ENCODE measurements at places on chromosomes 4 and X.
A peak's percentile ranks its signal among the peaks of the same experiment; 100 is the strongest.

DNA sequence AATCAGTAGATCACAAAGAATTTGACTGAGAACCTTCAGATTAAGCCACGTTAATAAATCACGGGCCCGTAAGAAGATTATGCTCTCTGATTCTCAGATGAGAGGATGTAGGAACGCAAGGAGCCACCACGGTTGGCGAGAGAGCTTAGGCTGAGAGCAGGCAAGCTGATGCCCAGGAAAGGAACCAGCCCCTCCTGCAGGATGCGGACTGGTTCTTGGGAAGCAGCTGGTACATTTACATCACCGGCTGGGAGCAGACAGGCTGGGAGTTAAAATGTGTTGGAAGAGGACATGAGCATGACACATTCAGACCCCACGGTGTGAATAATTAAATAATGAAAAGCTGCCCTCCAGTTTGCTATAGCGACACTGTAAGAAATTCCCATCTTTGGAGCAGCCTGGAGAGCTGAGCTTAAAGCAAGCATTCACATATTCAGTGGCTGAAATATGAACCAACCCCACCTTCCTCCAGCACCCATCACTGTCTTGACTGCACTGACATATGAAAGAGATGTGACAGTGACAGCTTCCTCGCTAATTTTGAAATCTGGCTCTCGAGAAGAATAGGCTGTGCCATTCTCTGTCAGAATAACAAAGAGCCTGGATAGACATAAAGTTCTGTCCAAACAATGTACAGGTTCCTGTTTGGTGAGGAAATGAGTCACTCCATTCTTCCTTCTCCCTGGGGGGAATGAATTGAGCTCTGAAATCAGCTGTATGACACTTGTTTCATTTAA, 33.1 kb downstream of the LNX1 start:
- peak; percentile 39 for DNase-seq

- DNase-seq, result peak; percentile 11
These were observed 269.6 kb downstream of the GBA3 start for GRCh38 chr4:22962295-22962694.

DNA sequence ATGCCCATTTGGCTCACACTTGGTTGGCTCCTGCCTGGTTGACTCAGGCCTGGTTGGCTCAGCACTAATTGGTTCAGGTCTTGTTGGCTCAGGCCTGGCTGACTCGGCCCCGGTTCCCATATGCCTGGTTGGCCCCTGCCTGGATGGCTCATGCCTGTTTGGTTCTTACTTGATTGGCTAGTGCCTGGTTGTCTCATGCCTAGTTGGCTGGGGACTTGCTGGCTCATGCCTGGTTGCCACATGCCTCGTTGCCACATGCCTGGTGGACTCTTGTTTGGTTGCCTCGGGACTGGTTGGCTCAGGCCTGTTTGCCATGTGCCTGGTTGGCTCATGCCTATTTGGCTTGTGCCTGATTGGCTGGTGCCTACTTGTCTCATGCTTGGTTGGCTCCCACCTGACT, 103.7 kb downstream of the APOOL start:
- no peak for DNase-seq

DNA sequence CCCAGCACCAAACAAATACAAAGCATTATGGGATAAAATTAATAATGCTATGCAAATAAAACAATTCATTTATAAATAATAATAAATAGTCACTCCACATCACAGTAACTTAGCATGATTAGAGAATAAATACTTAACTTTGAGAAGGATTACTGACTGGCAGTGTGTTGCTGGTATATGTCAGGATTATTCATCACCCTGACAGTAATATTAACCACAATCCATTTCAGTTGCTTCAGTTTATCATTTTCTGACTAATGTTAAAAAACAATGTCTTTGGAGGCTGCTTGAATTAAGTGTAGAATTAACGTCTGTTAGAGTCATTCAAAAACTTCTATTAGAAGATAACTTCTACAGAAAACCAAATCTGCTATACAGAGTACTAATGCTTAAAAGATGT, 124.1 kb upstream of the MAB21L2 start:
- DNase-seq, result no peak

DNA sequence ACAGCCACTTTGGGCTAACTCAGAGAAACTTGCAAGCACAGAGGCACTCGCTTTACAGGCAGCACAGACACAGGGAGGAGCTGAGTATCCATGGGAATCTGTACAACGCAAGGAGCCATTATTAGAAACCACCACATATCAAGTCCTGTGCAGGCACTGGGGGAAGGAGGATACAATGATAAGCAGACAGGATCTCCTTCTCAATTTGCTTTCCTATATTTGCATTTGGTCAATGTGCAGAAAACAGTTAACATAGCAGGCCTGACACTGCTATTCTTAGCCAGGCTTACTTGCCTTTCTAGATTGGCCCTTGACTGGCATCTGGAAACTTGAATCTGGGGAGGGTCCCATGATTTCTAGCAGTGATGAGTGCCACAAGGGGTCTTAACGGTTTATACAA, 65.8 kb downstream of the TEC start:
- DNase-seq, result no peak

DNA sequence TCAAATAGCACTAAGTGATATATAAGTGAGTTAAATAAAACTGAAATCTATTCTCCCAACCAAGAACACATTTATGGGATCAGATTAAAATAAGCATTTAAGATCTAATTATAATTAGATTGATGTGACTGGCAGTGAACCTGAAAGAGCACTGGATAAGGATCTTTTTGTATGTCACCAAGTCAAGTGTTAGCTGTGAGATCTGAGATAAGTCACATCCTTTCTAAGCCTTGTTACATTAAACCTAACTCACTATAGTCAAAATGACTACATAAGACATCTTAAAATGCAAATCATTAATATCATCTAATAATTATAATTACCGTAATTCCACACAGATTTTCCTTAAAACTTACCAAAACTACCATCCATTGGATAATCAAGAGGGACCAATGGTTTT, 1.6 kb downstream of the CCNA2 start:
- DNase-seq, result no peak

DNA sequence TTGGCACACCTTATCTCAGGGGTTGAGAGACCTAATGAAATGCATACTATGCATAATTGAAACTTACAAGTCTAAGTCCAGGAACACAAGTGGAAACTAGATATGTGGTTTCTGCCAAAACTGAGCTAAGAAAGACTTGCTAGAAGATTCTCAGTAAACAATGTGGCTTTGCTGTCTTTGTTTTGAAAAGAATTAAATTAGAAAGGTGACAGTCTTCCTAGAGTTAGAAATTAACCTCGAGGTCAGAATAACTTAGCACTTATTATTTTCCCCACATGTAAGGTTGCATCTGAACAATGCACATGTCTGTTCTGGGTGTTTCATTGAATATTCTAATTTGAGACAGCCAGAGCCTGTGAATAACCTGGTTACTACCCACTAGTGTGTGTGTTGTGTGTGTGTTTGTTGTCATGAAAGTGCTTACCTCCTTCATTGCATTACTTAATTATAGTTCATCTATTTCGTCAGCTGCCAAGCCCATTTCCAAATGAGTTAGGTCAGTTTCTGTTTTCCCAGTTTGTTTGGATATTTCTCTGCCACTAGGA, 1.5 kb downstream of the EREG start:
- DNase-seq, result no peak

GRCh38 chr4:110945600-110945999, 322.7 kb upstream of the PITX2 start:
- no peak for DNase-seq

- peak; percentile 93 for DNase-seq
These were observed 105.8 kb upstream of the EGFL6 start for GRCh38 chrX:13463608-13464007.

DNA sequence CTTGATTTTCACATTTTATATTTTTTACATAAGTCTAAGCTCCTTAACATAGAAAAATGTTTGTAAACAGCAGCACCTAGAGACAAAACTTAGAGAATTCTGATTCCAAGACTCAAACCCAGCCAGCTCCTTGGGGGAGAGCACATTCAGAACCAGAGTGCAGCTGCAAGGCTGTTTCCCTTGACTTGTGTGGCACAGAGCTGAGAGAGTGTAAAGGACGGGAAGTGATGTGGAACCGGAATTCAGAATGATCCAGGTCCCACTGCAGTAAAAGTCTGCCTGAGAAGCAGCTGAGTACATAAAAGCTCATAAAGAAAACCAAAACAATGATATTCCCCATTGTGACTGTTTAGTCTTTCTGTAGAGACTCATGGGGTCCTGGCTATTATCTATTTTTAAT, 713.8 kb downstream of the RAB28 start:
- DNase-seq, result no peak

GRCh38 chrX:103817502-103817901, 14.6 kb downstream of the RAB9B start:
- DNase-seq, result peak; percentile 56

- no peak for DNase-seq
These were observed 2.3 kb upstream of the XPNPEP2 start for GRCh38 chrX:129736491-129736890.

DNA sequence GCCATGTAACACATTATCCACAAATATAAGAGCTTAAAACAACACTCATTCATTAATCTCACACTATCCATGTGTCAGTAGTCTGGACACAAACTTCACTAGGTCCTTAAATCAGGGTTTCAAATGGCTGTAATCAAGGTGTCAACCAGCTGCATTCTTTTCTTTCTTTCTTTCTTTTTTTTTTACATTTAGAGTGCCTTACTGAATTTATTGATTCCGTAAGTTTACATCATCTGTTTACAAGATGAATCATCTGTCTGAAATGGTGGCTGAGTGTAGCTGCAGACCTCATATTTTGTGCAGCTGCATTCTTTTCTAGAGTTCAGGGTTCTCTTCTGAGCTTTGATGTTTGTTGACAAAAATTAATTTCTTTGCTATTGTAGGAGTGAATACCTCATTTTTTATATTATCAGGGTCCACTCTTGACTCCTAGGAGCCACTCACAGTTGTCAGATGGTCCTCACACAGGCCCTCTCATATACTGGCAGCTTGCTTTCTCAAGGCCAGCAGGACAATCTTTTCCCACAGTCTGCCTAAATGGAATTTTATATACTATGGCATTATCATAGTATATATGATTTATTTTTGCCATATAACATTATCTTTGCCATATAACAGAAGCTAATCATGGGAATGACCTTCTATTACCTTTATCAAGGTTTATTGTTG, 37.8 kb downstream of the SPOCK3 start:
- DNase-seq, result peak; percentile 1

DNA sequence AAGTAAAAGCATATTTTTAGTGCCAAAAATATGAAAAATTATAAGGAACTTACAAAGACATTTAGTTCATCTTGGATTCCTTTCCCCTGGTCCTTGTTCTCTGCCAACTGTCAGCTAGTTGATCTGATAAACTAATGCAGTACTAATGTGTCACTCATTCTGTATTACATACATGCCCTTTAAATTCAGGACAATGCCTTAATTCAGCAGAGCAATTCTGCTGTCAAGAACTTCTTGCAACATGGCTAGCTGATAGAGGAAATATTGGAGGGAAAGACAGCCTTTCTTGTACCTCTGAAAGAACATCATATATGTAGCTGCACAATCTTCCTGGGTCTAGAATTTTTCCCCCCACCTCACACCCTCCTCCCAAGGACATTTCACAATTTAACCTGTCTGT, 480.1 kb downstream of the RPA4 start:
- DNase-seq, result no peak

GRCh38 chr4:168648929-168649328, 152.1 kb downstream of the PALLD start:
- DNase-seq, result peak; percentile 86

DNA sequence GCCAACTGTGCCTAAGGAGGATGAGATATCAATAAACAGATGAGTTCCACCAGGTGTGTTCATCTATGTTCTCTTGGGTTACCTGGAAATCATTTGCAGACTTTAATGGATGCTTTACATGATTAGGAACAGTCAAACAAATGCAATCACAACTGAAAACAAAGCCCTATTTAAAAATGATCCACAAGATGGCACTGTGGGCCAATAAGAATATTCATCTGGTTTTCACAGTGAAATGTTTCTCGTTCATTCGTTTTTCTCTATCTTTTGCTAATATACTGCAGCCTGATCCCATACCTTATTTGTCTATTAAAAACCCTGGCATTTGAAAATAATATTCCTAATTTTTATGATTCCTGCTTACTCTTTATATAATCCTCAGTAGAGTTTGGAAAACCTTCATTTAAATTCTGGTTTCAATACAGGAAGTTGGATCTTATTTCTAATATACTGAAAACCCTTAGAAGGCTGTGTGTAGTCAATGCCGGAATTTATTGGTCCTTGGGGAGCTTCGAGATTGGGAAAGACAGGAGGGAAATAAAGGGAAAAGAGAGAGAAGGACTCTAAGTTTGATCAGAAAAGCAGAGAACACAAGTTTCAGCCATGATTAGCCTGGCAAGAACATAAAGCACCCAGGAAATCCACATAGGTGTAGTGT, 63.8 kb upstream of the TAPT1 start:
- peak; percentile 62 for DNase-seq

DNA sequence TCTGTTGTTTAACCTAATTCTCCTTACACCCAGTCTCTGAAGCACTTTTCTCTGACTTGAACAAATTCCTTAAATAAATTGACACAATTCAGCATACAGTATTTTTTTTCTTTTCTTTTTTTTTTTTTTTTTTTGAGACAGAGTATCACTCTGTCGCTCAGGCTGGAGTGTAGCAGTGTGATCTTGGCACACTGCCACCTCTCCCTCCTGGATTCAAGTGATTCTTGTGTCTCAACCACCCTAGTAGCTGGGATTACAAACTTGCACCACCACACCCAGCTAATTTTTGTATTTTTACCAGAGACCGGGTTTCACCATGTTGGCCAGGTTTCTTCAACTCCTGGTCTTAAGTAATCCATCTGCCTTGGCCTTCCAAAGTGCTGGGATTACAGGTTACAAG, 1498.1 kb upstream of the PCDH10 start:
- no peak for DNase-seq

DNA sequence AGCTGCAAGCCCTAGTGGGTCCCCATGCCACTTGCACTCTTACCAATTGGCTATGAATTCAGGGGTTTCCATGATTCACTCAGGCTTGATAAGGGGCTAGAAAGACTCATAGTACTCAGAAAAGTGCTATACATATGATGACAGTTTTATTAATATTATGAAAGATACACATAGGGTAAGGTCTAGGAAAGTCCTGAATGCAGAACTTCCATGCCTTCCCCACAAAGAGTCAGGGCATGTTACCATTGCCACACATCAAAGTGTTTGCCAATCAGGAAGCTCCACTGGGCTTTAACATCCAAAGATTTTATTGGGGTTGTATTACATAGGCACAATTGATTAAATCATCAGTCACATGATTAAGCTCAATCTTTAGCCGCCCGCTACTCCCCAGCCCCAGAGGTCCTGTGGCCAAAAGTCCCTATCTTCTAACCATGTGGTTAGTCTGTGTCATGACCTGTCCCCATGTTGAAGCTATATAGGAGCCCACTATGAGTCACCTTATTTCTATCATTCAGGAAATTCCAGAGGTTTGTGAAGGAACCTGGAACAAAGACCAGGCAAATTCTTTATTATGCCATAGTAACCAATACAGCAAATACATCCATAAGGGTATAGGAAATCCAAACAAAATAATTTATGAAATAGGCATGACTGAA, 635.6 kb downstream of the STPG2 start:
- peak; percentile 7 for DNase-seq

GRCh38 chrX:139200793-139201192, 329.7 kb upstream of the F9 start:
- DNase-seq, result no peak
